NCI-H524 (cell line): ENCODE measurements at places on chromosomes 12 and 14.
A peak's percentile ranks its signal among the peaks of the same experiment; 100 is the strongest.

DNA sequence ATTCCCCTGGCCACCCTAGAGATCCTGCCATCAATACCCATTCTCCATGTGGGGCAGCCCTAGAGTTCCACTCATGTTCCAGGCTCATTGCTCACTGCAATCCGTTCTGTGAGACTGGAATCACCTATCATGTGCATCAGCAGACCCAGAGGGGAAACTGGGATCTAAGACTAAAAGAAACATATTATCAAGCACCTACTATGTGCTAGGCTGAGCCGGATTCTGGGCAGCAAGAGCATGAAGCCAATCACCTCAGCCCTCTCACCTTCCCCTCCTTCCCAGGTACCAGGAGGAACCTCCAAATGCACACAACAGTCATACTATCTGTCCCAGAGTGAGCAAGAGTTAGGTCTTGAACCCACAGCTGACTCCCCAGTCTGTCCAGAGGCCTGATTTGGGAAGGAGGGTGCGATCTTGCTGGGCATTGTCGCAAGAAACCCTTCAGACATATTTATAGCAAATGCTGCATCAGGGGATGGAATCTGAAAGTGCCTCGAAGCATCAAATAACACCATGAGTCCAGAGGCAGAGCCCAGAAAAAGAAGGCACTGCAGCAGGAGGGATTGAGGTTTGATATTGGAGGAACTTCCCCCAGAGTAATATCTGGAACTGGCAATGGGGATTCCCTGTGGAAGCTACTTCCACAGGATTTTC lies 6.7 kb upstream of the CACNB3 start:
- DNase-seq, result no peak

DNA sequence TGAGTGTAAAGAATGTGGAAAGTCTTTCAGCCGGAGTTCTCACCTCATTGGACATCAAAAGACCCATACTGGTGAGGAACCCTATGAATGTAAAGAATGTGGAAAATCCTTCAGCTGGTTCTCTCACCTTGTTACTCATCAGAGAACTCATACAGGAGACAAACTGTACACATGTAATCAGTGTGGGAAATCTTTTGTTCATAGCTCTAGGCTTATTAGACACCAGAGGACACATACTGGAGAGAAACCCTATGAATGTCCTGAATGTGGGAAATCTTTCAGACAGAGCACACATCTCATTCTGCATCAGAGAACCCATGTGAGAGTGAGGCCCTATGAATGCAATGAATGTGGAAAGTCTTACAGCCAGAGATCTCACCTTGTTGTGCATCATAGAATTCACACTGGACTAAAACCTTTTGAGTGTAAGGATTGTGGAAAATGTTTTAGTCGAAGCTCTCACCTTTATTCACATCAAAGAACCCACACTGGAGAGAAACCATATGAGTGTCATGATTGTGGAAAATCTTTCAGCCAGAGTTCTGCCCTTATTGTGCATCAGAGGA lies 25.1 kb upstream of the ZNF268 start:
- DNase-seq, result no peak

DNA sequence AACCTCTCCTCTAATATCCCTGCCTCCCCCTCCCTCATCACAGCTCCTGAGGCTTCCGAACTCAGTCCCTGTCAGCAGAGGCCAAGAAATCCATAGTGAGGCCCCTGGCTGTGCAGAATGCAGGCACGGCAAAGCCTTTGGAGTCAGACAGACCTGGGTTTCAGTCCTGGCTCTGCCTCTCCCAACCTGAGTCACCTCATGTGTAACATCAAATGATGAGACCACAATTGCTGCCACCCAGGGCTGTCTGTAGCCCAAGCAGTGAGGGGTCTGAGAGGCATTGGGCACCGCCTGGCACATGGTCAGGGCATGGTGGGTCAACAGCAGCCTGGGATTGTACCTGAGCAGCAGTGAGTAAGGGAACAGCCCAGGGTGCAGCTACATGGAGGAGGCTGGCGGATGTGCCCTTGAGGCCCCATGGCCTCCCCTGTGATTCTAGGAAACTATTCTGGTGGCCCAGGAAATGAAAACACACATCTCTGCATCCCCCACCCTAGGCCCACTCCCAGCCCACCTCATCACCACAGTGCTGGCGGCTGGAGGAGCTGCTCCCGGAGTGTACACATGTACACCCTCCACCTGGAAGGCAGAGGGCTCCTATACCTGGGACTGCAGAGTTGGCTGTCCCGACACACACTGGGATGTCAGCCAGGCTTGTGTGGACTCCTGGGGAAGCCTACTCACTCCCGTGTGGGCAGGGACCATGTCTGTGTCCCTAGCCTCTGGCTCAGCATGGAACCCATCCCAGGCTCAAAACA lies 7.7 kb downstream of the ANKRD33 start:
- DNase-seq, result no peak

DNA sequence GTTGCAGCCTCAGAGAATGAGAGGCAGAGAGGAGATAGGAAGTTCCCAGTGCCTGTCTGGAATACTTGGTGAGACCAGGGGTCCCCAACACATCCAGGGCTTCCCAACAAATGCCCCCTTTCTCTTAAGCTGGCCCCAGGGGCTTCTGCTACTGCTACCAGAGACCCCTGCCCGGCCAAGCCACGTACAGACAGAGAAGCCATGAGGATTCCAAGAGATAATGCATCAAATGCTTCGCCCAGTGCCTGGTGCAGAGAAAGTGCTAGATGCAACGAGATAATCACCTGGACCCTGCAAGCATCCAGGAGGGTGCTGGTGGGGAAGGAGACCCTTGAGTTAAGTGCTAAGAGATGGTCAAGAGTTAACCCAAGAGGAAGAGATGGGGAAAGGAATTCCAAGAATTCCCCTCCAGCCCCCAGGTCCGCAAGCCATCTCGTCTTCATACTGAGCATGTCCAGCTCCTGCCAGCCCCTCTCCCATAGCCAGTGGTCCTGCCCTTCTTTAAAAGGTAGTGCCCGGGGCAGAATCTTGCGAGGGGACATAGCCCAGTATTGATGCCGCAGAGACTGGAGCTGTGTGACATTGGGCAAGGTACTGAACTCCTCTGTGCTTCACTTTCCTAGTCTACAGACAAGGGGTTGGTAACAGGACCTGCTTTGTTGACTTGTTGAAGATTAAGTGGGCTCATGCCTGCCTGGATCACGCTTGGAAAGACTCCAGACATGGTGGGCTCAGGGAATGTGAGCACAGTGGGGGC lies 103.3 kb downstream of the CALM1 start:
- DNase-seq, result no peak

GRCh38 chr12:93896427-93896826 lies 219.3 kb downstream of the CRADD start:
- DNase-seq, result no peak

GRCh38 chr12:82838131-82838551 lies 151.4 kb downstream of the TMTC2 start:
- DNase-seq, result no peak

DNA sequence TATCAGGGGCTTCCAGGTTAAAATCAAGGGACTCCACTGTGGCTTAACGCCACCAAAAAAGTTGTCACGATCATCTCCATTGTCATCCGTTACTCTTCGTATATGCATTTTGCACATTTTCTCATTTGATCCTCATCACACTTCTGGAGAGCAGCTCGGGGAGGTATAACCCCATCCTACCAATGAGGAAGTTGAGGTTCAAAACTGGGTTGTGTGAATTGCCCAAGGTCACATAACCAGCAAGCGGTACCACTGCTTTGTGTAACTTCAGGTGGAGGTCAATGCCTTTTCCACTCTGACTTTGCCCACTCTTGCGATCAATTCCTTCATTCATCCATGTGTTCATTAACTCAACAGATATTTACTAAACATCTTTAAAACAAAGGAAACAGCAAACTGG lies 71.1 kb upstream of the CCND2 start:
- DNase-seq, result no peak

DNA sequence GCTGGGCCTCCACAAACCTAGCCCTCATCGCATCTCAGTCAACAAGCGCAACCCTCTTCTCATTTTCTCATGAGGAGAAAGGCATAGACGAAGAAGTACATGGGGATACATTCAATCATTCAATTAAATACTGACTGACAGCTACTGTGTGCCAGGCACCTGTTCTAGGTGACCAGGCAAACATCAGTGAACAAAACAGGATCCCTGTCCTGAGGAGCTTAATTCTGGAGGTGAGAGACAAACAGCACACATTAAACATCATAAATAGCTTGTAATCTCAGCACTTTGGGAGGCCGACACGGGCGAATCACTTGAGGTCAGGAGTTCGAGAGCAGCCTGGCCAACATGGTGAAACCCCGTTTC lies 362 bp upstream of the ACYP1 start:
- DNase-seq, result no peak

DNA sequence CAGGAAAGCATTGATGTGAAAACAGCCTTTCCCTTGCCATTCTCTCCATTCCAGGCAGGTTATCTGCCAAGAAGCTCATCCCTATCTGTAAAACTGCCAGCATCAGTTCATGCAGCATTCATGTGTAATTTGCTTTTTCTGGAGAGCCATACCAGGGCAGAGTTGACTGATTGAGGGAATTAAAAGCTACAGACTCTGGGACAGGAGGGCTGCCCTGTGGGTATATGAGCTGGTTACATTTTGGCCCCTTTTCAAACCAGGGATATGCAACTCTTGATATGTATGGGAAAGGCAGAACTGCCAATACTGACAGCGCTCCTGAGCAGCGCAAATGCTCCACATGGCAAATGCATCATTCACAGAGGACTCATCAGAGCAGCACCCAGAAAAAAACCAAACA lies 53.7 kb downstream of the SYT1 start:
- no peak for DNase-seq

GRCh38 chr12:107337346-107338095 lies 244.2 kb upstream of the CRY1 start:
- DNase-seq, result no peak

- DNase-seq, result no peak
Observed at GRCh38 chr12:46261646-46262045, 7.2 kb downstream of the SLC38A1 start.

DNA sequence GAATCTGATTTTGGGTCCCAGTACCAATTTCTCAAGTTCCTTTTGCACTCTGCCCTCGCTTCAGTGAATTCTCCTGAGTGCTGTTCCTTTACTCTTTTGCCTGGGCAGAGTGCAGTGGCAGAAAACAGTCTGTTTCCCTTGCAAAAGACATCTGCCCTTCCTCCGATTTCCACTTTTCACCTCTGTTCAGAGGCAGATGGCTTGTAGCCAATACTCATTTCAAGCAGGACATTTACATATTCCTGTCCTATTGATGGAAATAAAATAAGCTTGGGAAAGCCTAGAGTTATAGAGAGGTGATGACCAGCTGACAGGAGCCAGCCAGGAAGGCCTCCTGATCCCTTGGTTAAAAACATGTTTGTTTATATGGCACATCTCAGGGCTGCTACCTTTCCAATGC lies 111.0 kb downstream of the SLC8A3 start:
- DNase-seq, result peak; percentile 71

DNA sequence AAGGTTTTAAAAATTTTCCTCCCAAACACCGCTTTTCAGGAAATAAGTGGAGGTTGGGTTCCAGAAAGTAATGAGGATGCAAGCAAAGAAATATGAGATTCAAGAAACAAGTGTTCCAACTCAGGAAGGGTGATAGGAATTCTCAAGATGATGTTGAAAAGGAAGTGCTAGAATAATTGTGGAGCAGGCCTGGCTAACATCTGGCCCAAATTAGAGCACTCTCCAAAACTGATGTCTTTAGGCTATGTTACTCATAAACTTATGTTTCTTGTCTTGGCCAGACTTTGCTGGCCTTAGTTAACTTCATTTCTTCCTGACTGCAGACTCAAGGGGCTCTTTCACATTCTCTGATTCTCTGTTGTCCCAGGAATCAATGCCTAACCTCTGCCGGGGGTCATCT lies 116.3 kb downstream of the TMTC3 start:
- DNase-seq, result no peak
